ENCODE measurements at places on chromosomes 3 and 15.

- DNase-seq, result no peak
These were observed 6.8 kb downstream of the ONECUT1 start for GRCh38 chr15:52783191-52783829.

- DNase-seq, result no peak
These were observed 206.8 kb upstream of the STRIT1 start for GRCh38 chr3:155500194-155500818.

DNA sequence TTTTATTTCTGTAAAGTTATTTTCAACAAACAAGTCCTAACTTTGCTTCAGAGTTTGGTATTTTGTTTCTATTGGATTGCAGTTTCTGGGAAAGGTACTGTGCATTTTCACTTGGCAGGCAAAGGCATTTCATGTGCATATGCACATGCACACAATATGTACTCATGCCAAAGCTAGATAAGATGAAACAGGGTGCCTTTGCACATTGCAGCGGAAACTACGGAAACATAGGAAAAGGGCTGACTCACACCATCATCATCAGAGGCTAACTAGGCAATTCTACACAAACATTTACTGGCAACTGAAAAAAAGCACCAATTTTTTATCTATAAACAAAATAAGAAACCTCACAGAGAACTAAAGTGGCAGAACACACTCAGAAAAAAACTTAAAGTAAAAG, 550.6 kb upstream of the NECTIN3 start:
- DNase-seq, result no peak

GRCh38 chr3:24299246-24299805, 195.3 kb downstream of the THRB start:
- DNase-seq, result no peak

DNA sequence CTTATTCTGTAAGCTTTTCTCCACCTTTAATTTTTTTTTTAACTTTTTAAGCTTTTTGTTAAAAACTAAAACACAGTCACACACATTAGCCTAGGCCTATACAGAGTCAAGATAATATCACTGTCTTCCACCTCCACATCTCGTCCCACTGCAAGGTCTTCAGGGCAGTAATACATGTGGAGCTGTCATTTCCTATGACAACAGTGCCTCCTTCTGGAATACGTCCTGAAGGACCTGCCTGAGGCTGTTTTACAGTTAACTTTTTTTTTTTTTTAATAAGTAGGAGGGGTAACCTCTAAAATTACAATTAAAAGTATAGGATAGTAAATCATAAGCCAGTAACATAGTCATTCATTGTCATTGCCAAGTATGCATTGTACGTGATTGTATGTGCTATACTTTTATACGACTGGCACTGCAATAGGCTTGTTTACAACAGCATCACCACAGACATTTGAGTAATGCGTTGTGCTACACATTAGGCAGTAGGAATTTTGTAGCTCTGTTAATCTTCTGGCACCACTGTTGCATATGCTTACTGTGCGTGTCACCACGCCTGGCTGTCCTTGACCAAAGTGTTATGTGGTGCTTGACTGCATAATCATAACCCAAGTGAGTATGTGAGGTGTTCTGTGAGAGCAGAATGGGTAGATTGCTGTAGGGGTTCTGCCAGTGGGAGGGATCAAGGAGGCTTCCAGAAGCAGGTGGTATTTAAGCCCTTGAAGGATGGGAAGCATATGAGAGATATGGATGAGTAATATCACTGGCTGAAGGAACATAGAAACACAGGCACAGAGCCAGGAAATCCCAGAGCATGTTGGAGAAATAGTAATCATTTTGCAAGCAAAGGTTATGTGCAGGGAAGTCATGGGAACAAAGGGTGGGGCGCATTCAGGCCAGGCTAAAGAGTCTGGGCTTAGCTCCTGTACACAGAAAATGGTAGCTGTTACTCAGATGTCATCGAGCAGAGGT, 18.3 kb downstream of the FBXO22 start:
- peak; percentile 46 for DNase-seq

DNA sequence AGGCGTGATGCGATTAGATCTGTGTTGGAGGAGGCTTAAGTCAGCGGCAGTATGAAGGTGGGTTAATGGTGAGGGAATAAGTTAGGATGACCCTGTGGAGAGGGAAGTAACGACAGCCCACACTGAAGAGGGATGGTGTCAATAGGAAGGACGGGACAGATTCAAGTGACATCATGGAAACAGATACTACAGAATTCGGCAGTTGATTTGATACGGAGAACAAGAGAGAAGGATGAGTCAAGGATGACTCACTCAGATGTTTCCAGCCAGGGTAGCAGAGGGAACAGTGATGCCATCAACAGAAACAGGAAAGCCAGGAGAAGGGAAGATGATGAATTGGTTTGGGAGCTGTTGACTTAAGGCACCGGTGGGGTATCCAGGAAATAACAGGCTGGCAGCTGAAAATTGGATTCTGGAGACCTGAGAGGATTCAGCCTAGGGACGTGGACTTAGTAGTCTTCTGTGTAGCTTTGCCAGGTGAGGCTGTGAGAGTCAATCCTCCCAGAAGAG, 38.0 kb downstream of the SHC4 start:
- no peak for DNase-seq

GRCh38 chr3:48356419-48356818, 15.6 kb upstream of the FBXW12 start:
- DNase-seq, result no peak

DNA sequence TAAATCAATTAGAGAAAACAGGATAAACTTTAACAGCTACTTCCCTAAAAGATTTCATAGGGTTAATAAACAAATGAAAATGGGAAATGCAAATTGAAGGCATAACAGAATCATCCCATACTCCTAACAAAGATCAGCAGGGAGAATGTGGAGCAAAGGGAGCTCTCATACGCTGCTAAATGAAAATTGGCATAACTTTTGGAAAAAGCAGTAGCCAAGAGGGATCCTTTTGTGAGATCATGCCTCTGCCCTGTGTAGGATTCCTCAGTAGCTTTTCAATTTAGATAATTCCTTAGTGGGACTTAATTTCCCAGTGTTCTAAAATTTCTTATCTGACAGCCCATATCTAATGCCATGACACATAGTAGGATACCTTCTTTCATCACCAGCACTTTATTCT, 18.2 kb downstream of the NIPA2 start:
- no peak for DNase-seq

DNA sequence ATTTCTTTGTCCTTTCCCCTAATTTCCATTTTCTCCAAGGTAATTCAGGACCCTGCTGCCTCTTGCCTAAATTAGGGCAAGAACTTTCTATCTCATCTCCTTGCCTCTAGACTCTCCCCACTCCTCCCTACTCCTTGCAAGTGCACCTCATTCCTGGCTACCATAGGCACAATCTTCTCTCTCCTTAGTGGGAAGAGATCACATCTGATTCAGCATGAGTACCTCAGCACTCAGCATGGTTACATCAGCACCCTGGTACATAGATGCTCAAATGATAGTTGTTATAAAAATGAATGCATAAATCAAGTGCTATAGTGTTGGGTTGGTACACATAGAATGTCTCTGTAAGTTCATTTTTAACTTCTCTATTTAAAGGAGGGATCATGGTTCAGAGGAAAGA, 313.4 kb upstream of the RASGRP1 start:
- no peak for DNase-seq

DNA sequence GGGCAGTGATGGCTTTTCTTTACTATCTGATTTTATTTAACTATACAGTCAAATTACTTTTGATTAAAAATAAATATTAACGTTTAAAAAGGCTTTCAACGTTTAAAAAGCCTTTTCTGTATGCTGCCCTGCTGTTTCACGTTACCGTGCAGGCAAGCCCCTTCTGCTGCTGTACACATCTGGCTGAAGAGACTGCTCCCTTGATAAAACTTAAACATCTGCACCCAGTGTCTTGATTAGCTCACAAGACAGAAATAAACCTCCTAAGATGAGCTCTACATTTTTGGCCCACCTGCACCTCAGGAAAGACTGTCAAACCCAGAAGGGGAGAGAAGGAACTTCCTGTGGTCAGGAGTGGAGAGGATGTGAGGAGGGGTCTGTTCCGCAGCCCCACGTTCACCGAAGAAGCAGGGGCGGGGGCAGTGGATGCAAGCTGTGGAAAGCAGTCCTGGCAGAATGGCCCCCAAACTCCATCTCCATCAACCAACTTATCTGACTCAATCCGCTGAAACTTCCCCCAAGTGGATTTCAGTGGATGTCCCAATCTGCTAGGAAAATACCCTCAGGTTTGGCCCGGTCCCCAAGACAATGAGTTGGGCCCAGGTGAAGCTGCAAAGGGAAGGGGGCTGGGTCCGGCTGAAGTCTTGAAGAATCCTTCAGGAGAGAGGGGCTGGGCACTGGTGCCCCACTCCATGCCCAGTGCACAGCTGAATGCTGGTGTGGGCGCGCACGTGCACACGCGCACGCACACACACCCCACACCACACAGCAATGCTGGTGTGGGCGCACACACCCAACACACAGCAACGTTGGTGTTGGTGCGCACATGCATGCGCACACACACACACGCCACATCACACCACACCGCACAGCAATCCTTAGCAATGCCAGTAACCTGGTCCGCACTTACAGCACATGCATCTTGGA, 88.6 kb downstream of the LRIG1 start:
- no peak for DNase-seq

GRCh38 chr15:69215314-69216035, 55.0 kb downstream of the GLCE start:
- DNase-seq, result no peak

DNA sequence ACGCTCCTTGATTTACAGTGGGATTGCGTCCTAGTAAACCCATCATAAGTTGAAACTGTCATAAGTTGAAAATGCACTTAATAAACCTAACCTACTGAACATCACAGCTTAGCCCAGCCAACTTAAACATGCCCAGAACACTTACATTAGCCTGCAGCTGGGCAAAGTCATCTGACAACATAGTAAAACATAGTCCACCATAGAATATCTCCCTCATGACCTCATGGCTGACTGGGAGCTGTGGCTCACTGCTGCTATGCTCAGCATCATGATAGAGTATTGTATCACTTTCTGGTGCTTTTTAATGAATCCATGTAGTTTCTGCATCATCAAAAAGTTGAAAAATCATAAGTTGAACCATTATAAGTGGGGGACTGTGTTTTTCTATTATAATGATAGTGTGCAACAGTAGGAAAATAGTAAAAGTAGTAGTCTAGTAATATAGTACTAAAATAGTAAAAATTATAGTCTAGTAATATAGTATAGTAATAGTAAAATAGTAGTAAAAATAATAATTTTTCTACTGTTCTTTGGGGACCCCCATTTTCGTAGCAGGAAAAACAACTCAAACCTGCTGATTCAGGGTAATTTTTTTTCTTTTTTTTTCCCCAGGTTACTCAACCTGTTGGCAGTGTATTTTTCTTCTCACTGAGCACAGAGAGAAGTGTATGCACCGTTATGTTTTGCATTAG, 233.5 kb downstream of the MYRIP start:
- no peak for DNase-seq

DNA sequence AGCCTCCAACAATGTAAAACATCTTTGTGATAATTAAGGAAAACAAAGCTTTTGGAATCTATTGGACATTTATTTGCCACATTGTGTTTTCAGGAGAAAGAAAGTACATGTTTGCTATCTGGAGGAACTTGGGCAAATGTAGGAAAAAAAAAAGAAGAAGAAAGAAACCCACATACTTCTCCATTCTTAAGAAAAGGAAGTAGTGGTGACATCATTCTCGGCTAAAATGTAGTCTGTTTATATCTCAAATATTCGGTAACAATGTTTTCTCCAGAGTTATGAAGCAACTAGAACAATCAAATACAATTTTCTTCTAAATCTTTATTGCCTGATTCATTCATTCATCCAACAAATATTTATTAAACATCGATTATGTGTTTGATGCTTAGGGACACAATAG, 2.3 kb upstream of the TGFBR2 start:
- no peak for DNase-seq

GRCh38 chr3:196790636-196791035, 51.0 kb downstream of the PAK2 start:
- DNase-seq, result no peak

DNA sequence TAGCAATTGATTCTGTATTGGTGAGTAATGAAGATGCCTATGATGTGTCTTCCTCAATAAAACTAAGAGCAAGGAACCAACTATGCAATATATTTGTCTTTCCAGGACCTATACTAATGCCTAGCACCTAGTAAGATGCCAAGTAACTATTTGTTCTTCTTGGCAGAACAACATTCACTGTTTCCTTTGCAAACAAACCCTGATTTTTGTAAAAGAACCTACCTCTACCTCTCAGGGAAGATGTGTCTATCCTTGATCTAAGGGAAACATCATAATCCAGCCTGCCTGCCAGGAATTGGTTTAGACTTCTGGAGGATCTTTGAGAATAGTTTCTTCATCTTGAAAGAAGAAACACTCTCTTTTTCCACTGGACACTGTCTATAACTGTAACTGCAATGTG, 3.8 kb upstream of the ADPRH start:
- no peak for DNase-seq

DNA sequence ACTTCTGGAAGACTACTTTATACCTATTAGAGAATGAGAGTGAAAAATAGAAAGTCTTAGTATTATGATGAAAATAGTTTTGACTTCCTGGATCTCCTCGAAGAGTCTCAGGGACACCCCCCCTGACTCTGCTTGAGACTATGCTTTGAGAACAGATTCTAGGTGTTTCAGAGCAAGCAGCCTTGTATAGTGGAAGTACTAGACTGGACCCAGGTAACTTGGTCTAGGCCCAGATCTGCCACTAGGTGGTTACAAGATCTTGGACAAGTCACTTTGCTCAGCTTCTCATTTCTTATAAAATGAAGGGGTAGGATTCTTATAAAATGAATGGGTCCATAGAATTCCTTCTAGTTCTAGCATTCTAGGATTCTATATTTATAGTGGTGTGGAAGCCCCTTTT, 9.1 kb downstream of the ABHD5 start:
- peak; percentile 10 for DNase-seq

GRCh38 chr15:36590838-36591237, 11.4 kb downstream of the CDIN1 start:
- DNase-seq, result no peak

- DNase-seq, result no peak
These were observed 108.4 kb downstream of the MINAR1 start for GRCh38 chr15:79540551-79540950.

GRCh38 chr3:15819576-15819975, 21.8 kb upstream of the ANKRD28 start:
- no peak for DNase-seq

All from CD4-positive, alpha-beta T cell treated with Interleukin-1 beta for 1 hour (primary cell).